ENCODE measurements at places on chromosomes 16 and 17.

GRCh38 chr16:12721841-12722421, 81.8 kb downstream of the CPPED1 start:
- no peak for DNase-seq

- peak; percentile 61 for DNase-seq
Observed at GRCh38 chr17:17303010-17303846, at the start of gene NT5M. NT5M (plus strand) TSS chr17:17303373; CDS start chr17:17303551, 178 bp downstream.

DNA sequence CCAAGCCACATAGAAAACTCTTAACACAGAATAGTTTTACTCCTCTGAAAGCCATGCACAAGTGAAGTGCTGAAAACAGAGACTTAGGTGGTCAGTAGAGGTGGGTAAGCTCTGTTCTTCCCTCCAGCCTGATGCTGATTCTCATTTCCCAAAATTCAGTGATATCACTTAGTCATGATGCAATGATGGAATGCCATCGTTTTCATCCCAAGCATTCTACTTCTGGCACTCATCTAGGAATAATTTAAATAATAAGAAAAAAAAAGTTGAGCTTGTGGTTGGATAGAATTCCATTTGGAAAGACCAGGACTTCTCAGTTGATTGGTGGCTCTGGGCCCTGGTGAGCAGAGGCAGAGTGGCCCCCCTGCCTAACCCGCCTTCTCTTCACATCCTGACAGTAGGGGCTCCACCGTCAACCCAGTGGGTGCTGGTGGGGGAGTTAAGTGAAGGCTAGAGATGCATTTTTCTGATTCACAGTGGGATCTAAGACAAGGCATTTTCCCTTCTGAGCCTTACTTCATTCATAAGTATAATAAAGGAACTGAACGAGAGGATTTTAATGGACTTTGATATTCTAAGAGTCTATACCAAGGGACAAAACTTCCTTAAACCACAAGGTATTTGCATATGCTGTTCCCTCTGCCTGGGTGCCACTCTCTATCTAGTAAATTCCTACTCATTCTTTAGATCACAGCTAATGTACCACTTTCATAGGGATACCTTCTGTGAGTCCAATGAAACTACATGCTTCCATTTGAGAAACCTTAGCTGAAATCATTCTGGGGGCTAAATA, 310.3 kb upstream of the DYNLRB2 start:
- no peak for DNase-seq

- DNase-seq = peak; percentile 86
Observed at GRCh38 chr17:329784-330420, 22.7 kb downstream of the RPH3AL start.

DNA sequence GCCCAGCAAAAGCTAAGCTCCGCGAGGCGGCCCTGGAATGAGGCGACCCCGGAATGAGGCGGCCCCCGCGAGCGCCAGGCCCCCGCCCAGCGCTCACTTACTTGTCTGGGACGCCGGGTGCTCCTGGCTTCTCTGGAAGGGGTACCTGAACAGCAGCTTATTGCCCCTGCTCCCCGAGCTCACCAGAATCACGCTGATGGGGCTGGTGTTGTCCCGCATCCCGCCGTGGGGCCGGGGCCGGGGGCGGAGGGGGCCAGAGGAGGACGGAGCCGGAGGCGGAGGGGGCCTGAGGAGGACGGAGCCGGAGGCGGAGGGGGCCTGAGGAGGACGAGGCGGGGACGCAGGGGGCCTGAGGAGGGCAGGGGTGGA, 440 bp downstream of the NPRL3 start:
- no peak for DNase-seq

GRCh38 chr16:68715471-68715870, 21.6 kb upstream of the CDH1 start:
- DNase-seq = no peak

DNA sequence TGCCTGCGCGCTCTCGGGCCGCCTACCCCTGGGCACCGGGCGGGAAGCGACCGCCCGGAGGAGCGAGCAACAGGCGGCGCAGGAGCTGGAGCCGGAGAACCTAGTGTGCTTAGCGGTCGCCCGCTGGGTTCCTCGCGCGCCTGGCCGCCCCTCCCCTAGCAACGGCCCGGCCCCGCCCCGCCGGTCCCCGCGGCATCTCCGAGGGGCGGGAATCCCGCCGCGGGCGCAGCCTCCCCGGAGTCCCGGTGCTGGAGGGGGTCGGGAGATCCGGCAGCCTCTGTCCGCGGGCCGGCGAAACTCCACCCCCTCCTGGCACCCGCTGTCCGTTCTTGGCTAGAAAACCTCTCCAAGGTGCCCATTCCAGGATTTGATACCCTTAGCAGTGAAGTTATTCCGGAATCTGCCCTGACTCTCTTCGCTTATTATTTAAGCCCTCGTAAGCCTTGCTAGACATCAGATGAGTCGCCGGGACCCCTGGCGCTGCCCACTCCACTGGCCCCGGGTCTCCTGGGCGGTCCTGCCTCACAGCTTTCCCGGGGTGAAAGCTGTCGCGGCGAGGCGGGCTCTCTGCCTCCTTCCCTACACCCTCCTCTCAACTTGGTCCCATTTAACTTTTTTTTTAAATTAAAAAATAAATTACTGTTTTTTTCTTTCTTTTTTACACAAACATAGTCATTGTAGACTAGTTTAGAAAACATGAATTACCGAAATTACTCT, at the start of gene RPRML:
RPRML (minus strand) TSS at position 107 of the 717 bp plus-strand sequence. CDS start 246 bp downstream, outside the sequence.
- no peak for DNase-seq

DNA sequence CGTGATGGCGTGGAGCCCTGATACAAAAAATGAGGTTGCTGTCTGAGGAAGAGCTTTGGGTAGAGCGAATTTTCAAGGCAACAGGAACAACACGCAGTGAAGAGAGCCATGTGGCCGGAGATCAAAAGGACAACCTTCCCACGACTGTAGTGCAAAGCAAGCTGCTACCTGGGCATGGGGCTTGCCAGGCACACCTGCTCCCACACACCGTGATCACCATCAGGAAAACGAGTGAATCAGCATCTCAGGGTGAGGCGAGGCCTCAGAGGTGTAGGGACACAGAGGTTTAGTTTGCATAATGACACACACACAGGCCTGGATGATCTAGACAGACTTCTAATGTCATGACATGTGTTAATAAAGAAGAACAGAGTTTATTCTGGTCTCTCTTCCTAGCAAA, 65.7 kb downstream of the PARN start:
- no peak for DNase-seq

GRCh38 chr17:78476973-78477372, 98.5 kb downstream of the PGS1 start:
- no peak for DNase-seq

- no peak for DNase-seq
Observed at GRCh38 chr17:4072487-4073157, 70.2 kb downstream of the ZZEF1 start.

- DNase-seq = peak; percentile 98
Observed at GRCh38 chr17:57557834-57558681, 187.0 kb downstream of the CCDC182 start.

DNA sequence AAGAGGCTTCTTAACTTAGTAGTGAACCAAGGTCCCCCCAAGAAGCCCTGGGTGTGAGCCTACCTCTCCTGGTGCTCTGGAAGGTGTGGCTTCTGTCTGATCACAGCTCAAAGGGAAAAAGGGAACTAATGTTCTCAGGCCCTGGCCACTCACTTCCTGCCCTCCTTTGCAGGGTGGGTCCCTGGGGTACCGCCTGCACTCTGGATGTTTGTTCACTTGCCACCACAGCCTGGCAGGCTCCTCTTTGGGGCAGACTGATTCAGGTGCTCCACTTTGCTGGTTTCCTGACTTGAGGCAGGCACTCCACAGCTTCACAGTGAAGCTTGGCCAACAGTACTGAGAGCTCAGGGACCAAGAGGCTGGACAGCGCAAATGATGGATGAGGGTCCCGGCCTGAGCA, 5.9 kb upstream of the MYO15A start:
- DNase-seq = peak; percentile 52

- DNase-seq = peak; percentile 82
Observed at GRCh38 chr16:55622272-55622671, 33.5 kb upstream of the SLC6A2 start.

- no peak for DNase-seq
Observed at GRCh38 chr16:85683363-85683762, 5.4 kb downstream of the GINS2 start.

DNA sequence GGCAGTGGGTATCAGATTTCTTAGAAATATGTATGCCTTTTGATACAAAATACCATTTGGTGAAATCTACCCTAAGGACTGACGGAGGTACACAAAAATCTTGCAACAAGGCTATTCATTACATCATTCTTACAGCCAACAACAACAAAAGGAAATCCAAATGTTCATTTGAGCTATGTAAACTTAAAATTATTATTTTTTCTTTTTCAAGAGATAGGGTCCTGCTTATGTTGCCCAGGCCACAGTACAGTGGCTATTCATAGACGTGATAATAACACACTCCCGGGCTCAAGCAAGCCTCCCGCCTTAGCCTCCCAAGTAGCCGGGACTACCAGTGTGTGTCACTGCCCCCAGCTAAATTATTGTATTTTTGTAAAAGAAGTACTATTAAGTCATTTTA, 9.0 kb downstream of the SRR start:
- DNase-seq = no peak

DNA sequence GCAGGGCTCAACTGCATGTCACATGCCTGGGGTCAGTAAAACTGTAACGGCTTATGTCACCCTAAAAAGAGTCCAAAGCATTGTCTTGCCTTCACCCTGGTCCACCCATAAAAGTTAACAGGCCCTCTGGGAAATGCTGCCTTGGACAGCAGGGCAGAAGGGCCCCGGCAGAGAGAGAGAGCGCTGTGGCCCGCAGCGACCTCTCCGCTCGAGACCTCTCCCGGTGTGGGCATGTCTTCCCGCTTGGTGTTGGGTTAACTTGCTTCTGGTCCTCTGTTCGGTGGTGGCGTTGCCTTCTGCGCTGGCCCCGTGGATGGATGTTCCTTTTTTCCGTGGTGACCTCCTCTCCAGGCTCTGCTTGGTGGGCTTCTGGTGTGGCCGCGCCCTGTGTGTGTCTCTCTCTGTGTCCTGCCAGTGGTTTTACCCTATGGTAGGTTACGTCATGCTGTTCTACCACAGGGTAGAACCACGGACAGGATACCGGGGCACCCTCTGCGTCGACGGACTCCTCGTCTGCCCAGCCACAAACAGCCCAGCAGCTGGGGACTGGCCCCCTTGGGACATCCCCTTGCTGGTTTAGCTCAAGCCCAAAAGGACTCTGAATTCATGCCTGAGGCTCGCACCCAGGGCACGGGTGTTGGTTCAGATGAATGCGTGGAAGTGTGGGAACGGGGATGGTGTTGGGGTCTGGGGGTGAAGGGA, 18.3 kb upstream of the CLEC18A start:
- peak; percentile 59 for DNase-seq

DNA sequence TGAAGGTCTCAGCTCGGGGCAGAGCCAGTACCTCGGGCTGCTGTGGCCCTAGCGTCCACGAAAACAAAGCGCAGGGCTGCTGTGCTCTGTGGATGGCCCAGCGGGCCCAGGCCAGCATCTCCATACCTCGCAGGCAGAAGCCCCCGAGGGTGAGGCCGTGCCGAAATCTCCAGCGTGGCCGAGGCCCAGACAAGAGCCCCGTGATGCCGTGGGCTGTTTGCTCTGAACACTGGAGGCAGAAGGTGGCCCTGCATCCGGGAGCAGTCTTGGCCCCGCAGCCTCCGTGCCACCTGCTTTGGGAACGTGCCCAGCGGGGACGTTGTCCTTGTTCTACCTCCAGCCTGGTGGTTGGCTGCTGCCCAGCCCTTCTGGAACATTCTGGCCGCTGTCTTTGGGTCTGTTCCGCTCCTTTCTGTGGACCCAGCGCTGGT, 121.4 kb downstream of the BANP start:
- no peak for DNase-seq

GRCh38 chr17:64077379-64077778, 52.6 kb downstream of the ERN1 start:
- DNase-seq = peak; percentile 75

DNA sequence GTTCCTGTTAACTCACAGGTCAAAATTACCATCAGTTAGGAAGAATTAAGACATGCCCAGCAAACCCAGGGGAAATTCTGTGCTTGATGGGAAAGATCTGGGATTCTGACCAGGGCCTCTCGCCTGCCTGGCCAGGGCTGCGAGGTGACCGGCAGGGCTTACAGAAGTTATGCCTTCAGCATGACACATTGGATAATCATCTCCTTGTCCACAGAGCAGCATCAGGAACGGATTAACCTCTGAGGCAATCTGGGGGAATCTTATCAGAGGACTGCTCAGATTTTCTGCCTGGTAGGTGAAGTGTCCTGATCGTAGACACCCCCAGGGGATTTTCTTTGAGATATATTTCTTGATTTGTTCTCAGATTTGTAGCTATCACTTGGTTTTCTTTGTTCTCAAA, 172.5 kb downstream of the HS3ST3A1 start:
- no peak for DNase-seq

- peak; percentile 57 for DNase-seq
Observed at GRCh38 chr16:11410376-11411058, 65.3 kb downstream of the RMI2 start.

DNA sequence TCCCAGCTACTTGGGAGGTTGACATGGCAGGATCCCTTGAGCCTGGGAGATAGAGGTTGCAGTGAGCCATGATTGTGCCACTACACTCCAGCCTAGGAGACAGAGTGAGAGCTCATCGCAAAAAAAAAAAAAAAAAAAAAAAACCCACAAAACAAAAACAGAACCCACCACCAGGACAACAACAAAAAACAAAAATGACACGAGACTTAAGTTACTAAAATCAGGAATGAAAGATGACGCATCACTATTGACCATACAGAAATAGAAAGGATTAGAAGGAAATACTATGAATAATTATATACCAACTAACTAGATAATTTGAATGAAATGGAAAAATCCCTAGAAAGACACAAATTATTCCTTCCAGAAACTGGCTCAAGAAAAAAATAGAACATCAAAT, 432.4 kb upstream of the PMFBP1 start:
- no peak for DNase-seq

GRCh38 chr17:14107889-14108288, 38.6 kb downstream of the COX10 start:
- DNase-seq = no peak

- no peak for DNase-seq
Observed at GRCh38 chr17:39196808-39197291, 619 bp downstream of the CACNB1 start.

- DNase-seq = no peak
Observed at GRCh38 chr17:76147211-76148014, 6.4 kb upstream of the FOXJ1 start.

Data from MV-4-11 (cell line).